Activated CD4-positive, alpha-beta memory T cell treated with anti-CD3 and anti-CD28 coated beads for 36 hours (primary cell): ENCODE measurements at places on chromosomes 5 and 9.
A peak's percentile ranks its signal among the peaks of the same experiment; 100 is the strongest.

- peak; percentile 52 for DNase-seq
These were observed 82.9 kb downstream of the CEMIP2 start for GRCh38 chr9:71685394-71685793.

- no peak for DNase-seq
These were observed 49.6 kb upstream of the LMX1B start for GRCh38 chr9:126564128-126564527.

GRCh38 chr9:76342858-76343257, 51.4 kb downstream of the RFK start:
- no peak for DNase-seq

GRCh38 chr5:1324301-1324700, 20.6 kb downstream of the CLPTM1L start:
- no peak for DNase-seq

DNA sequence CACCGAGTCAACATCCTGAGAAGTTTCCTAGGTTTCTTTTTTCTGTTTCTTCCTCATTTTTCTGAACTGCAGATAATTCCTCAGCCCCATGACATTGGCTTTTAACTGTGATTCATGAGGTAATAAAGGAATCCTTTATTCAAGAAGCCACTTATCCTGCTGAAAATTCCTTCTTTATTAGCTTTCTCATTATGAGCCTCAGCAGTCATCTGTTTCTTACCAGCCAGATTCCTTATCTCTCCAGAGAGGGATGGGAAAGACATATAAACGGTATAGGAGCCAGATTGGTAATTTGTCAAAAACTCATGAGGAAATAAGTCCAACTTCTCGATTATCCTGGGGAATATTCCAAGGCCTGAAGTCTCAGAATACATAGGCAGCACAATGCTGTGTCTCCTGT, 465.4 kb downstream of the ICE1 start:
- no peak for DNase-seq

DNA sequence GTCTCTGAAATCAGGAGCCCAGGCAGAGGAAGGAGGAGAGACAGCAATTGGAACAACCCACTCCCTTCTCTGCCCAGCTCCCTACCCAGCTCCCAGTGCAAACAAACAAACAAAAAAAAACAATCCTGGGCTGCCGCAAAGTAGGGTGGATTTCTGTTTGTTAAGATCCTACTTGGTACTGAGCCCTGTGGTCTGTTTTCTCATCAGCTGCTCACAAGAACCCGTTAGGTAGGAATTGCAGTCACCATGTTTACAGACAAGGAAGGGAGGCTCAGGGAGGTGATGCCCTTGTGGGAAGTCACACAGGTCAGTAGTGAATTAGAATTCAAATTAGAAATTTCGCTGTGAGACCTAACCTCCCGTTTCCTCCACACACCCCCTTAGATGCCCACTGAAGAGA, 128.8 kb upstream of the RAD23B start:
- DNase-seq, result no peak

GRCh38 chr5:171980792-171981191, 25.6 kb downstream of the FBXW11 start:
- DNase-seq, result no peak

DNA sequence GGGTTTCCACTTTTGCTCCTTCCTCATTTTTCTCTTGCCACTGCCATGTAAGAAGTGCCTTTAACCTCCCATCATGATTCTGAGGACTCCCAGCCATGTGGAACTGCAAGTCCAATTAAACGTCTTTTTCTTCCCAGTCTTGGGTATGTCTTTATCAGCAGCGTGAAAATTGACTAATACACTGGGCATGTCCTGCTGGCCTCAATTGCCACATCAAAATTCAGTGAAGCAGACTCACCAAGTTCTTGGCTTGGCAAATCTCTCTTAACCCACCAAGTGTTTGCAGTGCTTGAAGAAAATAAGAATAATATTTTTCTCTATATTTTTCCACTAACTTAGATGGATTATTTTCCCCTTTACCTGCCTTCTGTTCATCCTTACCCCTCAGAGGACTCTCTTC, 212.0 kb downstream of the BRINP1 start:
- DNase-seq, result no peak

DNA sequence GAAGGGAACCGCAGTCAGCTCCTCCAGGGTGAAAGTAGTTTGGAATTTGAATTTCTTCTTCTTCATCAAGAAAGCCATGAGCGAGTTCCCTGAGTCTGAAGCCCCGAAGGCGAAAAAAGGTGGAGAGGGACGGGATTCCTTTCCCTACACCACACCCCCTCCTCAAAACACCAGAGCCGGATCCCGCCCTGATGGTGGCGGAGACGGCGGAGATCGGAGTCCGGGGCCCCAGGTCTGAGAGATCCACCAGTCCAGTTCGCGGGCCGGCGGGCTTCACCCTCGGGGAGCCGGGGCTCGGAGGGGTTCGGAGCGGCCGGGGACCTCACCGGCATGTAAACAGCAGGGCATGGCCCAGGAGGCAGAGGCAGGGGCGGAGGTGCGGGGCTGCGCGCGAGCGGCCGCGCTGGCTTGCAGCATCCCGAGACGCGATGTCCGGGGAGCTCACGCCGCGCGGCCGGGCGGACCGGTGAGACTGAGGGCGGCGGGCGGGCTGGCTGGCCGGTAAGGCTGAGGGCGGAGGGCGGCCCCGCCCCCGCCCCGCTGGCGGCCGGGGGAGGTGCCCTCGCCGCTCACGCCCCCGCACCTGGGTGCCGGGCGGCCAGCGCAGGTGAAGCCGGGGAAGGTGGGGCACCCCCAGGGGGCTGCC, 606 bp downstream of the EEIG1 start:
- peak; percentile 55 for DNase-seq

DNA sequence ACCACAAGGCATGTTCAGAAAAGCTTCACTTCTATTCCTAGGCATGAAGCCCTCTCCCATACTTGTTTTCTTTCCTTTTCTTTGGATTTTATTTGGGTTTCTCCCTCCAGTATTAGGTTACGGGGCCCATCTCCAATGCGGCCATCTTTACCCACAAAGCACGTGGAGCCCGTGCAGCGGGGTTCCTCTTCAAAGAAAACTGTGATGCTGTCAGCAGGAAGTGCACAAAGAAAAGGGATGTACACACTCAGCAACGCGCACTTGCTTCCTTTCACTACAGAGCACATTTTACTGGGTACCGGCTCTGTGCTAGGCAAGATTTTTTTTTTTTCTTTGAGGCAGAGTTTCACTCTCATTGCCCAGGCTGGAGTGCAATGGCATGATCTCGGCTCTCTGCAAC, 106.6 kb downstream of the COL23A1 start:
- peak; percentile 65 for DNase-seq

DNA sequence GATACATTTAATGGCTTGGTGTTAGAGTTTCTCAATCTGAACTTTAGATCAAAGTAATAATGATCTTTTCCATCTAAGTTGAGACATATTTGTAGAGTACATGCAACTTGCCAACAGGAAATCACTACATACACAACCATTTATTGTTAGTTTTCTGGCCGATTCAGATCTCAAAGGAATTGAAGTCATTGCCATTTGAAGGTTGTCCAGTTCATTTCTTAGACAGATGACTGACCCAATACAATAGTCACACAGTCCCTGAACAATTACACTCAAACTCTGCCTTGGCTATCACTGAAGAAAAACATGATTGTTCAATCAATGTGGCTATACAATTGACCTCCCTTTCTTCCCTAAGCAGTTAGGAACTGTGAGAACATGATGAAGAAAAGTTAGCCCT, 753.2 kb upstream of the RIOK2 start:
- DNase-seq, result no peak

- peak; percentile 34 for DNase-seq
These were observed 34.3 kb upstream of the MACIR start for GRCh38 chr5:103224118-103224893.

- DNase-seq, result no peak
These were observed 1.3 kb downstream of the FBXL7 start for GRCh38 chr5:15501091-15501791.

GRCh38 chr9:124306098-124306735, 48.5 kb downstream of the NEK6 start:
- no peak for DNase-seq

GRCh38 chr9:70873506-70873905, 247.9 kb downstream of the TRPM3 start:
- DNase-seq, result no peak

DNA sequence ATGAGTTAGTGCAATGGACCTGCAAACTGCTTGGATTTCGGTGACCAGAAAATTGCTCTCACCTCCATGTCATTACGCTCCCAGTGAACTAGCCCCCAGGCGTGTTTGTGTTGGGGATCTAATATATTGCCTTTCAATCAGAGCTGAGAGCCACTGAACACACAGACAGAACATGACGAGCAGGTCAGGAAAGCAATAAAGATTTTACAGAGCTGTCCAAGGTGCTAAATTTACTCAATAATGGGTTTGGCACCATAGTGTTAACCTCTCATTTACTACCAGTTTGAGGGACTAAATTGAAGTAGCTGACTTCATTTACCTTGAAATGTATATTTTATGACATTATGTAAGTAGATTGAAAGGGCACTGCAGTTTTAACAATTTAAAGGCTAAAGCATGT, 383.0 kb downstream of the EBF1 start:
- DNase-seq, result no peak

GRCh38 chr5:137214446-137215189, 284.5 kb downstream of the SPOCK1 start:
- DNase-seq, result no peak
